ENCODE measurements at places on chromosomes 12 and 14.

DNA sequence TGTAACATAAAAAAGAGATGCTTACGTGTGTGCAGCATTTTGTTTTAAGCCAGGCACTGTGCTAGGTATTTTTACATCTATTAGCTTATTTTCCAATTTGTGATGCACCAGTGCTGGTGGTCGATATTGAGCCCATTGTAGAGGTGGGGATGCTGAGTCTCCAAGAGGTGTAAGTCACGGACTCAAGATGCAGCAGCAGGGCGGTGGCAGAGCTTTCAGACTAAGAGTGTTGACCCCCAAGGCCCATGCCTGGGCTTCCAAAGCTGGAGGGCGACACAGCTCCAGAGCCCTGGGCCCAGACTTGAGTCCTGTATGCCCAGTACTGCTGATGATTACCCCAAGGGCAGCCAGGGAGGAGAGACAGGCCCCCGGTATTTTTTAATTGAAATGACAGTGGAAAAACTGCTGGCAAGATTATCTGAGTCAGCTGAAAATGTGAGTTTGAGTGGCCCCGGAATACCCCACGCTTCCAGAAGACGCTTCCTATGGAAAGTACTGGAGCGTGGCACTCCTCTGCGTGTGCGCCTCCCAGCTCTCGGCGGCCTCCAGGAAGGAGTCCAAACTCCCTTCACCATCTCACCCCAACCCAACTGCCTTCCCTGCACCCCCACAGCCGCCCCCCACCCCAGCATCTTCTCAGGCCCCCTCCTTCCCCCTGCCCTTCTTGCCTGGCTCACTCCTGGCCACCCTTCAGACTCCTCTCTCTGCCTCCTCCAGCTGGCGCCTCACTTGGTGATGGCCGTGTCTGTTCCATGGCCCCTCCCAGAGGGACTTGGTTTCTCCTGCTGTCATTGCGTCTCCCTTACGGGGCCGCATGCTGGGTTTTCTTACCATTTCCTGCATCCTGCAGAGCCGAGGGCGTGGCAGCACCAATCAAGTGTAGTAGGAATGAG, 40.7 kb downstream of the ELK3 start:
- no peak for DNase-seq

- DNase-seq = peak; percentile 36
These were observed 721 bp downstream of the CABP1 start for GRCh38 chr12:120640861-120641833.

DNA sequence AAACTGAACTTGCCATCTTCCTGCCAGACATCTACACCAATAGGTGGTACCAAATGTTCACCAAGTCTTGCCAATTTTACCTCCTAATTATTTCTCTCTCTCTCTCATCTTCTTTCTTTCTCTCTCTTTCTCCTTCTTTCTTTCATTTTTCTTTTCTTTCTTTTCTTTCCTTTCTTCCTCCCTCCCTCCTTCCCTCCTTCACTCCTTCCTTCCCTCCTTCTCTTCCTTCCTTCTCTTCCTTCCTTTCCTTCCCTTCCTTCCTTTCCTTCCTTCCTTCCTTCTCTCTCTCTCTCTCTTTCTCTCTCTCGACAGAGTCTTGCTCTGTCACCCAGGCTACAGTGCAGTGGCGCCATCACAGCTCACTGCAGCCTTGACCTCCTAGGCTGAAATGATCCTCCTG, 55.4 kb upstream of the PSMA6 start:
- DNase-seq = no peak

- peak; percentile 73 for DNase-seq
These were observed 50.5 kb upstream of the RAP1B start for GRCh38 chr12:68559984-68560850.

DNA sequence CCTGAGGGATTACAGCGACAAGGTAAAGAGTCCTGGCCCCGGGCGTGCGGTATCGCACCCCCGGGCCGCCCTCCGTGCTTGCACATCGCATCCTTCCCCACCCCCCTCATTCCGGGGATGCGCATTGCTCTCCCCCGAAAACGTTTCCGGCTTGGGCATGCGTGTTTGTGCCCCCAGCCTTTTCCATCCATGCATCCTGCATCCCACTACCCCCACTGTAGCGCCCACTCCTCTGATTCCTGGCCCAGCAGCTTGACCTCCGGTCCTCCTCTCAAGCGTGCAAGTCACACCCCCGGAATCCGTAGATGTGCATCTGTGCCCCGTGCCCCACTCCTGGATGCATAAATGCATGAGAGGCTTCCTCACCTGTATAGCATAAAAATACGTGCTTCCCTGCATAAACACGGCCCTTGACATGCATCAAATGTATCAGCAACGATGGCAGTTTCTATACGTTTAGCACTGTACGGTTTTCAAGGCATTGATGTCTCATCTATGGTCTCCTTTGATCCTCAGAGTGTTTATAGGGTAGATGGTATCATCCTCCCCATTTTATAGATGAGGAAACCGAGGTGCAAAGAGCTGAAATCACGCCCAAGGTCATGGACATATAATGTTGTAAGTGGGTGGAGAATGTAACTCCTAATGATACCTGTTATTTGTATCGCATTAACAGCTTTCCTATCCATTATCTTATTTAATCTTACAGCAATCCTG, 484 bp downstream of the RIC8B start:
- DNase-seq = no peak

DNA sequence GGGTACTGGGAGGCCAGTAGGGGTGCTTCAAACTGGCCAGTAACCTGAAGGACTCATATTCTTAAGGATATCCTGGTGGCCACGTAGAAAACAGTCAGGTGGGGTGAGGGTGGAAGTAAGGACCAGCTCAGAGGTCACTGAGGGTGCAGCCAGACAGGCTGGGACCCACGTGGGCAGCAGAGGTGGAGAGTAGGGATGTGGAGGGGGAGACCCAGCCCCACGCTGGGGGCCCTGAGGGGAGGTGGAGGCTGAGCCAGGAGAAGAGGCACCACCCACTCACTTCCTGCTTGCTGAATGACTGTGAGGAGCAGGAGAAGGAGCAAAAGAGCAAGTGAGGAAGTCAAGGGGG, 12.6 kb upstream of the SERPINA3 start:
- no peak for DNase-seq

GRCh38 chr12:50232206-50232605, 51.1 kb downstream of the LIMA1 start:
- DNase-seq = no peak

- peak; percentile 71 for DNase-seq
These were observed 392 bp downstream of the SLC15A4 start for GRCh38 chr12:128823216-128823915.

GRCh38 chr14:24434036-24434435, 4.3 kb downstream of the KHNYN start:
- no peak for DNase-seq

GRCh38 chr12:50112456-50113218, 601 bp downstream of the COX14 start:
- peak; percentile 75 for DNase-seq

DNA sequence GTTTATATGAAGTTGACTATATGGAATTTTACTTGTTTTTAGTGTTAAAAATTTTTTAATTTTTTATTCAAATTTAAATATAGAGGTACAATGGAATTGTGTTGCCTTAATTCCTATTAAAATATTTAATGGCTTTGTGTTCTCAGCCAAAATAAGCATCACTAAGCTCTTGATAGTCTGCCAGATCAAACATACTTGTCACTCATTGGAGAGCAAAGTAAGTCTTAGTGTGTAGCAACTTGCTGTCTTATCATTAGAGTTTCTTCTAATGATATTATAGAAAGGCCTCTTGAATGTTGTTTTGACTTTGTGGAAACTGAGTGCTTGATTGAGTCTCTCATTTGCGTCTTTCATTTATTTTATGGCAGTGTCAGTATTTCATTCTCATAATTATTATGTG, 10.7 kb downstream of the SFSWAP start:
- no peak for DNase-seq

- no peak for DNase-seq
These were observed 138.9 kb upstream of the MAX start for GRCh38 chr14:65241125-65241752.

Measured in OCI-M1 (cell line).